ENCODE measurements at places on chromosomes 1 and 21.

DNA sequence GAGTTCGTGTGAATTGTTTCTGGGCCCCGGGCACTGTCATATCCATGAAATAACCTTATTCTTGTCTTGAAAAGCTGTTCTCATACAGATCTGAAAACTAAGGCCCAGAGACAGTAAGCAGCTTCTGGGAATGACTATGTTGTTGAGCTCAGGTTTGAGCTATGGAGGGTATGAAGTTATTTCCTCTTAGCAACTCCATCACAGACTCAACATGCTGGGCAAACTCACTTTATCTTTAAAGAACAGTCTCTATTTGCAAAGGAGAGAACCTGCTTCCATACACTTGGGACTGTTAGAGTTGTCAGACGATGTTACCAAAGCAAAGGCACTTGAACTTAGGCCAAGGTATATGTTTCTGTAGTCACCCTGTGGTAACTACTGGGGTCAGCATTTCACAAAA, 90.0 kb downstream of the GPR88 start:
- DNase-seq = no peak

DNA sequence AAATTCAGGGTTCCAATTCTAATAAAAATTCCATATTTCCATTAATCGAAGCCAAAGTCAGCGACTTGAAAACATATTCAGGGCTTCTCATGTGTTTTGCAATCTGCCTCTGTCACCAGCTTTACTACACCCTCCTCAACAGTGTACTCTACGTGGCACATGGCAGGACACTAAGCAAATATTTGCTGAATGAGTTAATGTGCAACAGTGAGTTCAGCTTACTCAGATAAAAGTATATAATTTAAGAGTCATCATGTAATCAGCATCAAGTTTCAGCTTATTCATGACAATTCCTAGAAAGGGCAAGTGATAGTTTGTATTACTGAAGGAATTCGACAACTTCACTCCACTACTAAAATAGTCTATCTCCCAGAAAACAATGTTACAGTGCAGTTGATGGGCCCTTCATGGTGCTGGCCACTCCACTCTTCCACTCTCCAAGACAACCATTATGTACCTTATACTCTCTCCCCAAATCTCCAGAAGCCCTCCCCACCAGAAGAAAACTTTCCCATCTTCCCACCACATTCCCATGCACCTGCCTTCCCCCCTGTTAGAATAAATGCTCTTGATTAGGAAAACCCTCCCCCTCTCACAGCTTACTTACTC, 97.3 kb downstream of the TTLL7 start:
- DNase-seq = peak; percentile 60

- DNase-seq = no peak
Measured at GRCh38 chr1:153396461-153396860, 5.6 kb upstream of the S100A8 start.

GRCh38 chr1:168706391-168706992, 22.5 kb downstream of the DPT start:
- DNase-seq = no peak

- DNase-seq = no peak
Measured at GRCh38 chr1:62230718-62231117, 36.1 kb downstream of the L1TD1 start.

GRCh38 chr1:84743896-84744295, 53.6 kb upstream of the SSX2IP start:
- DNase-seq = no peak

- DNase-seq = no peak
Measured at GRCh38 chr1:166307261-166308188, 140.7 kb upstream of the FAM78B start.

DNA sequence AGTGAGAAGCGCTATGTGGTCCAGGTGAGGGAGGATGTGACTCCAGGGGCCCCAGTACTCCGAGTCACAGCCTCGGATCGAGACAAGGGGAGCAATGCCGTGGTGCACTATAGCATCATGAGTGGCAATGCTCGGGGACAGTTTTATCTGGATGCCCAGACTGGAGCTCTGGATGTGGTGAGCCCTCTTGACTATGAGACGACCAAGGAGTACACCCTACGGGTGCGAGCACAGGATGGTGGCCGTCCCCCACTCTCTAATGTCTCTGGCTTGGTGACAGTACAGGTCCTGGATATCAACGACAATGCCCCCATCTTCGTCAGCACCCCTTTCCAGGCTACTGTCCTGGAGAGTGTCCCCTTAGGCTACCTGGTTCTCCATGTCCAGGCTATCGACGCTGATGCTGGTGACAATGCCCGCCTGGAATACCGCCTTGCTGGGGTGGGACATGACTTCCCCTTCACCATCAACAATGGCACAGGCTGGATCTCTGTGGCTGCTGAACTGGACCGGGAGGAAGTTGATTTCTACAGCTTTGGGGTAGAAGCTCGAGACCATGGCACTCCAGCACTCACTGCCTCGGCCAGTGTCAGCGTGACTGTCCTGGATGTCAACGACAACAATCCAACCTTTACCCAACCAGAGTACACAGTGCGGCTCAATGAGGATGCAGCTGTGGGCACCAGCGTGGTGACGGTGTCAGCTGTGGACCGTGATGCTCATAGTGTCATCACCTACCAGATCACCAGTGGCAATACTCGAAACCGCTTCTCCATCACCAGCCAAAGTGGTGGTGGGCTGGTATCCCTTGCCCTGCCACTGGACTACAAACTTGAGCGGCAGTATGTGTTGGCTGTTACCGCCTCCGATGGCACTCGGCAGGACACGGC, 2.2 kb downstream of the CELSR2 start:
- no peak for DNase-seq

GRCh38 chr1:38312753-38313152, 266.2 kb upstream of the POU3F1 start:
- DNase-seq = no peak

DNA sequence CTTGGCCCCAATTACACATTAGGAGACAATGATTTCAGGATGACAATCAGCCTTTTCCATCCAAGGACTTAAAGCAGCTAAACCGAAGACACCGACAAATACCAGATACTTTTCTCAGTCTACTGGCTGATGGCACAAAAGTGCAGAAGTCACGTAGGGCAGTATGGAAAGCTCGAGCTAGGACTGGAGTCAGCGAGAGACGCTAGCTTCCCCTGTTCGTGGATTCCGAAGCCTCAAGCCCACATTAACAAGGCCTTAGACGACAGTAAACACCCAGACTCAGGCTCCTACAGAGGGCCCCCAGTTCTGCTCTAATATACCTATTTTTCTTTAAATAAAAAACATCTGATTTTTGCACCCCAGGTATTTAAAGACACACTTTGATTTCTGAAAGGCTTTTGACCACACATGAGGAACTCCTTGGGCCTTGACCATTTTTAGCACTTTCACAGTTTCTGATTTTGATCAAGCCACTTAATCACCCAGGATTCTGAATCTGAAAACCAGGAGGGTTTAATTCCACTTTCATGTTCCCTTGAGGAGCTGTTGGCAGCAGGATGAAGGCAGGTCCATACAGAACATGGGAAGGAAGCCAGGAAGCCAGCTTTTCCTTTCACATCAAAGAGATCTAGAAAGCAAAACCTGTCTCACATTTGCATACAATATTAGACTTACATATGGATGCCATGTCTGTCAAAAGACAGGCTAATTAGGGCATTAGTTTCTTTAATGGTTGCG, 204.1 kb downstream of the GABPA start:
- DNase-seq = no peak

- DNase-seq = peak; percentile 7
Measured at GRCh38 chr1:107430540-107431228, 289.8 kb downstream of the NTNG1 start.

DNA sequence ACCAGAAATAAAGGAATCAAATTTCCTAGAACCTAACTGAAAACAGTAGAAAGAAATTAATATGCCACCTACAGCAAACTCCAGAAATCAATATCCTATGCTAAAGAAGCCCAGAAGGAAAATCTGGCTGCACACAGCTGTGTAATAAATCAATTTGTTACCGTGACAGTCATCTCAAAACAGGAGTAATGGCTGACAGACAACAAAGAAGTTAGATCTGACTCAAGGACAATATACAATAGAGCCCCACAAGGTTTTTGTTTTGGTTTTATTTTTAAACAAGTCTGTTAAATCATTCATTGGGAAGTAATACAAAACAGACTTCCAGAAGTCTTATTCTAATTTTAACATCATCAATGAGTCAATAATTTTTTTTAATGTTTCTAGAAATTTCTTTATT, 168.4 kb downstream of the RERE start:
- no peak for DNase-seq

DNA sequence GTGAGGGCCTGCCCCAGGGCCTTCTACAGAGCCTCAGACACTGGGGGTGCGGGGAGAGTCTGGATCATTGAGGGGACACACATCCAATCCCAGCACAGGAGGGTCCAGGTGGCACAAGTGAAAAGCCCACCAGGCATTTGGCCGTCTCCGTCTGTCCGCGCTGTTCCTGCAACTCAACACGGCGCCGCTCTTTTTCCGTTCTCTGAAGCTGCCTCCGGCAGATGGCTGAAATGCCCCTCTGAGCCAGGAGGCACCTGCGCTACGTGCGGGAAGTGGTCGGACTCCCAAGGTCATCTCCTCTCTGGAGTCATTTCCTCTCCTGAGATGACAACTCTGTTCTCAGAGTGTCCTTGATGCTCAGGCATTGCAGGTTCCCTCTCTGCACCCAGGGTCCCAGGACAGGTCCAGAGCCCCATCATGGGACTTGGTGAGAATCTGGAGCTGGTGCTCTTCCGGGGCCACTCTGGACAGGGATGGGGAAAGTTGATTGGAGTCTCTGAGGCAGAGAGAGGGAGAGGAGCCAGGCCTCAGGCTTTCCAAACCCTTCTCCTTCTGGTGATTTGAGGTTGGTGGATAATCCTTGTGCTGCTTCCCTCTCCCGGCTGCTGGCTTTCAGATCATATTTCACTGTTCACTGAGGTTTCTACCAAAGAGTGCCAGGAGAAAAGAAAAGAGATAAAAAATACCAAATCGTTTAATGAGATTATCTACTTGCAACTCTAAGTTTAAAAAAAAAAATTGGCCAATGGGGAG, 14.0 kb upstream of the MIXL1 start:
- DNase-seq = no peak

- peak; percentile 7 for DNase-seq
Measured at GRCh38 chr1:83641206-83641658, 357.7 kb downstream of the TTLL7 start.

- no peak for DNase-seq
Measured at GRCh38 chr1:158458263-158458662, 3.4 kb upstream of the OR10K1 start.

DNA sequence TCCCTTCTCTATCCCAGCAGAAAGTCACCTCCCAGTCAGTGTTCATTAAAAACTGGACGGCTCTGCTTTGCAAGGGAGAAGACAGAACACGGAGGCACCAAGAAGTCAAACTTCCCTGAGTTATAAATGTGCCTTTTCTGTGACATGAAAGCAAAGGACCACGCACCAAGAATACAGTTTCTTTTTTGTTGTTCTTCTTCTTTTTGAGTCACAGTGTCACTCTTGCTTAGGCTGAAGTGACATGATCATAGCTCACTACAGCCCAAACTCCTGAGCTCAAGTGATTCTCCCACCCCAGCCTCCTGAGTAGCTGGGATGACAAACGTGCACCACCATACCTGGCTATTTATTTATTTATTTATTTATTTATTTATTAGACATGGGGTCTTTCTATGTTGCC, 22.7 kb downstream of the GLUL start:
- no peak for DNase-seq

- no peak for DNase-seq
Measured at GRCh38 chr1:17791055-17791390, 35.9 kb downstream of the ACTL8 start.

DNA sequence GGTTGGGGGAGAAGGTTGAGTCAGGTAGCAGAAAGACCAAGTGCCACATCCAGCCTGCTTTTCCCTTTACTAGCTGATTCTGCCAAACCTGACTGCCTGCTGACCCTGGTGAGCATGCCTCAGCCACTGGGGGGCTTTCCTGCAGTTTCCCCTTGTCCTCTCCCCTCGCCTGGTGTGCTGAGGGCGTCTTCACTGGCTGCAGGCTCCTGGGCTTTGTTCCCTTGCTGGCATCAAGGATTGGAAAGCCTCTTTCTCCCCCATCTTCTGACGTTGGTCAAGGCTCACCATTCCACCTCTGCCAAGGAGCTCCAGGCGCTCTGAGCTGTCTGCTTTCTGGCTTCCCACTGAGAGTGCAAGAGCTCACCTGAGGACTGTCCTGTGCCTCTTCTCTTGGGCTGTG, 28.4 kb downstream of the MAN1C1 start:
- no peak for DNase-seq

DNA sequence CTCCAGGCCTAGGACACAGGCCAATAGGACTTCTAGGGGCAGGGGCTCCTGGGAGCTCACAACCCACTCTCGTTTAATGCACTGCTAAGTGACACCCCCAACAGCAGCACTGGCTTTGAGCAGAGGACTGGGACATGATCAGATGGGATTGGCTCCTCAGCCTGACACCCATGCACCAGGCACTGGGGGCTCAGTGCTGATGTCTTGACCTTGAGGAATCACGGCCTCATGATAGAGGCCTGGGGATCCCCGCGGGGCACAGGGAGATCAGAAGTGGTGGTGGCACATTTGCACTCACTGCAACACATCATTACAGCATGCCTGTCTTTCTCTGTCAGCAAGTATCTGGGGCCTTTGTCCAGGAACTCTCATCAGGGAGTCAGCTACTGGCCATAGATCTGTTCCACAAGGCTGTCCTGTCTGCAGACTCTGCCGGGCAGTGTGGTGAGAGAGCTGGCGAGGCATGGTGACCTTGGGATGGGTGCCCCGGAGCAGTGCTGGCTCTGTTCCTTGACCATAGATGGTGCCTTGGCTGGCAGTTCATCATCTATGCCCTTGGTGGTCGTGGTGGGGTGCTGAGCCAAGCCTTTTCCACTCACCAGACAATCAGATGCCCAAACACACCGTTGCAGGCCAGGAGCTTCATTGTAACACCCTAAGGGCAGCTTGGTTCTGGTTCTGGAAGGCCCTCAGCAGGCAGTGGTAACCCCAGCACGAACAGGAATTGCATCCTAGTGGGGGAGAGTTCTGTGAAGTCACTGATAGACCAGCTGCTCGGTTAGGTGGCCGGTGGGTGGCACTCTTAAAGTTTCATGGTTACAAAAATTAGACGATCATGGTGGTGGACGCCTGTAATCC, 22.2 kb upstream of the PARP1 start:
- no peak for DNase-seq

DNA sequence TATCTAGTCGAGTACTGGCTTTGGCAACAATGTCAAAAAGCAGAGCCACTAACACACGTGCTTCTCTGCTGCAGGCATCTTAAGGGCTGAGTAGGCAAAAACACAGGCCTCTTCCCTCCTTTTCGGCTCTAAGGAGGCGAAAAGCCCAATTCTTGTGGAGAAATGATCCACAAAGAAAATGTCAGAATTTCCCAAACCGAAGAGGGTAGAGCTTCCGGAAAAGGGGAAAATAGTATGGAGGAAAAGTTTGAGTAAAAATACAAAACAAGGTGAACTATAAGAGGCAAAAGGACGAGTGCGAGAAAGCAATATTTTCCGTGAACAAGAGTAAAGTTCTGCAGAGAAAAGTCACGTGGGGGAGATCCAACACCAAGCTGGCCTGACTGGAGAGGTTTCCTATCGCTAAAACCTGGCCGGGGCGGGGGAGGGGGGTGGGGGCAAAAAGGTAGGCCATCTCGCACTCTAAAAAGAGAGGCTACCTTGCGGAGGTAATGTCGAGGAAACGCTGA, 551 bp downstream of the ZRANB2 start:
- DNase-seq = no peak
